ENCODE measurements at places on chromosomes 7 and 10.

DNA sequence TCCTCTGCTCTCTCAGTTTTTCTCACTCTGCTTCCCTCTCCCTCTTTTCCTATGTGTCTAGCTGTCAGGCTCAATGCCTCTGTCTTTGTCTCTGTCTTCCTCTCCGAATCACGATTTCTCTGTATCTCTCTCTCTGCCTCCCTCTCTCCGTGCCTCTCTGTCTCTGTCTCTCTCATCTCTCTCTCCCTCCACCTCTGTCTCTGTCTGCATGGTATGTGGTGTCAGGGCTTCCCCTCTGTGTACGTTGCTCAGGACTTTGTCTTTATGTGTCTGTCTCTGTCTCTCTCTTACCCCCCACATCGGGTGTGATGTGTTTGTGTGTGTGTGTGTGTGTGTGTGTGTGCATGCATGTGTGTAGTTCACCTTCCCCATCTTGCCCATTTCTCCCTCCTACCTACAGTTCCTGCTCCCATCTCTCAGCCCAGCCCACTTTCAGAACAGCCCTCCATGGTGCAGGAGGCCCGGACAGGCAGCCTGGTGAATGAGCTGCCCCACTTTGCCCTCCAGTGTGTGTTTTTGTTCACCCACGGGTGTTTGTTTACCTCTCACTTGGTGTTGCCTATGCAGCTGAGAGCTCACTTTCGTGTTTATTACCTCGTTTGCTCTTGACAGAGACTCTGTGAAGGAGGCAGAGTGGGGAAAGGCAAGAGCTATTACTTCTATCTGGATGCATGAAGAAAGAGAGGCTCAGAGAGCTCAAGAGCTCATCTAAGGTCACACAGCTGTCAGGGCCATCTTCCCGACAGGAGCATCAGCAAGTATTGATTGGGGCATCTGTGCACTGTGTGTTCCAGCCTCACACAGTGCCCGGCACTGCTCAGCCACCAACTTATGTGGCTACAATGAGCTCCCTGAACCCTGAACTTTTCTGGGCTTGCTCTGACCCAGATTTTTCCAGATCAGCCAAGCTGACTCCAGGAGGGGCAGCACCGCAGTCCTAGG lies 163.5 kb upstream of the ZMIZ1 start:
- no peak for DNase-seq

DNA sequence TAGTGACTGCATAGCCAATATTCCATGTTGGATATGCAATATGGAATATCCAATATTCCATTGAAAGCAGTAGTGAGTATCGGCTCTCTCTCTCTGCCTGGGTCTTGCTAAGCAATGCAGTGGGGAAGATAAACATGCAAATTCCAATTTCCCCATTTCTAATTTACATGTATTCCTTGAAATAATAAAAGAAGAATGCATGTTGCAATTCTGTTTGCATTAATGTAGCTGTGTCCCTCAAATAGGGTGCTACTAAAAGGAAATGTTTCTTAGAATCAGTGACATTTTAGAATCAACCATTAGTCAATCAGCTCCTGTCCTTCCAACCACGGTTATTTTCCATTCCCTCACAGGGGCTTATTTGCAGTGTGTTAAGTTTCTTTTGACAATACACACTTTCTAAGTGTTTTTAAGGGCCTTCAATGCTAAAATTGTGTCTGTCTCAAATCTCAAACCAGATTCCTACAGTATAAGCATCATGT lies 46.7 kb downstream of the AFAP1L2 start:
- no peak for DNase-seq

DNA sequence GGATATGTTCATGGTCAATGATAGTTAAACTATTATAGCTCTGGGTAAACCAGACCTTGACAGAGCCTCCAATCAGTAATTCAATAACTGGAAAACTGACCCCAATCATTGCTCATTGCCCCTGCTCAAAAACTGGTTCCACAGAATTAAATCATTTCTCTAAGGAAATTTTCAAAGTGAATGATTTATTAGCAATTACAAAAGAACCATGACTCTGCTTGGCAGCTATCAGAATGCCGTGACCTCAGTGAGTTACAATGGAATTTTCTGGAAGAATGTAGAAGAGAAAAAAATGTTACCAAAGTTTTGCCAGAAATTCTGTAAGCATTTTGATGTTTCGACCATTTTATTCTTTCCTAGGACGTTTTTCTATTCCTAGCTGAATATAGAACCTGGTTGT lies 106.8 kb upstream of the APBB1IP start:
- no peak for DNase-seq

DNA sequence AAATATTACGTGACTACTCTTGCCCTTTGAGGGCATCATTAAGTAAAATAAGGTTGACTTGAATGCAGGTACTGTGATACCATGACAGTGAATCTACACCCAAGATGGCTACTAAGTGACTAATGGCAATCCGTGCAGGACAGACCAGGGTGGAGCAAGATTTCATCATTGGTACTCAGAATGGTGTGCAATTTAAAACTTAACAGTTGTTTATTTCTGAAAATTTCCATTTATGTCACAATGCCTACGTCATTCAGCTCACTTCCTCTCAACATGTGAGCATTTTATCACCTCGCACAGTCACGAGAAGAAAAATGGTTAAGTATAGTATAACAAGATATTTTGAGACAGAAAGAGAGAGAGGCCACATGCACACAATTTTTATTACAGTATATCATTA lies 50.3 kb upstream of the MET start:
- no peak for DNase-seq

DNA sequence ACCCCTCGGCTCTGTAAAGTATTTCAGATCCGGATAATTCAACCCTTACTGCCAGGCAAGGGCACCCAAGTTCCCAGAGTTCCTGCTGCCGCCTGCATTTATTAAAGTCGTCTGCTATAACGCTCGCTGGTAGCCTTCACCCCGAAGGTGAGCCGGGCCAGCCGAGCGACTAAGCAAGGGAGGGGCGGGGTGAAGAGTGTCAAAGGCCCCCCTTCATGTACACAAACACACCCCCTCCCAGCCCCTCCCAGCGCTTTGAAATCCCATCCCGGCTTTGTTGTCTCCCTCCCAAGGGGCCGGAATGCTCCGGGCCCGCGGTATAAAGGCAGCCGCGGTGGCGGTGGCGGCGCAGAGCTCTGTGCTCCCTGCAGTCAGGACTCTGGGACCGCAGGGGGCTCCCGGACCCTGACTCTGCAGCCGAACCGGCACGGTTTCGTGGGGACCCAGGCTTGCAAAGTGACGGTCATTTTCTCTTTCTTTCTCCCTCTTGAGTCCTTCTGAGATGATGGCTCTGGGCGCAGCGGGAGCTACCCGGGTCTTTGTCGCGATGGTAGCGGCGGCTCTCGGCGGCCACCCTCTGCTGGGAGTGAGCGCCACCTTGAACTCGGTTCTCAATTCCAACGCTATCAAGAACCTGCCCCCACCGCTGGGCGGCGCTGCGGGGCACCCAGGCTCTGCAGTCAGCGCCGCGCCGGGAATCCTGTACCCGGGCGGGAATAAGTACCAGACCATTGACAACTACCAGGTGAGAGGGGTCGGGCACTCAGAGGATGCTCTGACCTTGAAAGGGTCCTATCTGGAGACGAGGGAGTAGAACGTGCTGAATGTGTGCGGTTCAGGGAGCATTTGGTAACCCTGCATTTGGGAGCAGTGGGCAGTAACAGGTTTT lies at the start of gene DKK1:
Gene DKK1, plus strand, starts transcription at position 349 of the 889 bp plus-strand sequence. Its CDS starts 154 bp downstream, at position 503.
- peak; percentile 25 for DNase-seq

- DNase-seq = no peak
Observed at GRCh38 chr7:18499407-18500177, 4.0 kb downstream of the HDAC9 start.

GRCh38 chr10:34812771-34813170 lies 2.3 kb downstream of the PARD3 start:
- DNase-seq = no peak

DNA sequence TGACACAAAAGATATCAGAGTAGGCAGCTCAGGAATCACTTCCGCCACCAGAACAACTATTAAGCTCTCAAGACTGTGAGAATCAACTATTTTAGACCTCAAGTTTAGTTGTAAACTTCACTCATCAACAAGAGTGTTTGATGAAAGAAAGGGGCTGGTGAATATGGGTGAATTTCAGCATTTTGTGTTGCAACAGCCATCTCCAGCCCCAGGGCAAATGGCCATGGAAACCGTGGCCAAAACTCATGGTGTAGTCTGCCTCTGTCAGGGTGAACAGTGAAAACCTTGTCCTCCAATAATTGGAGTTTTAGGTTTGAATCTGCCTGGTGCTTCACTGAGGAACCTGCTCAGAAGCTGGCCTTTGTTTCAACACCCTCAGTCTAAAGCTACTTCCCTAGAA lies 60.0 kb downstream of the POLR1F start:
- DNase-seq = peak; percentile 33

- DNase-seq = no peak
Observed at GRCh38 chr10:76353237-76353851, 921.9 kb downstream of the LRMDA start.

DNA sequence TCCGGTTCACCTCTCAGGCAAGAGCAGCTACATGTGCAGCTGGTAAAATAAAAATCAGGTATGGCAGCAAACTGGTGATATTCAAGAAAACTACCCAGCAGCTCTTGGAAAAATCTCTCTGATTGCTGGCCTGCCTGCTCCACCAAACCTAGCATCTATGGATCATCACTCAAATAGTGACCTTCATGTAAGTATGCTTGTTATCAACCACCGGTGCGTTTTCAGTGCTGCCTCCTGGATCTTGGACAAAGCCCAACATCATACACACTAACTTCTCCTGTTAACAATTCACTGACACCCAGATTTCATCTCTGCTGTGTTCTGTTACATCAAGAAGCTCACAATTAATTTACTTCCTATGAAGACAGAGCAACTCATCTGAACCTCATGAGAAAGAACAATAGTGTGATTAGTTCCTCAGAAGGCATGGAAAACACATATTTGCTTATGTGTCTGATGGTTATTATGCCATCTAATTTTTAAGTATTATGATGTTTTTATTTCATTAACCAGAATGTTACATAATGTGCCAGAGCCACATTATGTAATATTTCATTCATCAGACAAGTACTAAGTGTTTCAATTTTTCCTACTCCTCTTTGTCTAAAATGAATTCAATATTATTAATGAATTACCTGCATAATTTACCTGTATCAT lies 8.8 kb downstream of the CDK6 start:
- no peak for DNase-seq

- peak; percentile 62 for DNase-seq
Observed at GRCh38 chr10:329361-330099, 194.3 kb downstream of the ZMYND11 start.

DNA sequence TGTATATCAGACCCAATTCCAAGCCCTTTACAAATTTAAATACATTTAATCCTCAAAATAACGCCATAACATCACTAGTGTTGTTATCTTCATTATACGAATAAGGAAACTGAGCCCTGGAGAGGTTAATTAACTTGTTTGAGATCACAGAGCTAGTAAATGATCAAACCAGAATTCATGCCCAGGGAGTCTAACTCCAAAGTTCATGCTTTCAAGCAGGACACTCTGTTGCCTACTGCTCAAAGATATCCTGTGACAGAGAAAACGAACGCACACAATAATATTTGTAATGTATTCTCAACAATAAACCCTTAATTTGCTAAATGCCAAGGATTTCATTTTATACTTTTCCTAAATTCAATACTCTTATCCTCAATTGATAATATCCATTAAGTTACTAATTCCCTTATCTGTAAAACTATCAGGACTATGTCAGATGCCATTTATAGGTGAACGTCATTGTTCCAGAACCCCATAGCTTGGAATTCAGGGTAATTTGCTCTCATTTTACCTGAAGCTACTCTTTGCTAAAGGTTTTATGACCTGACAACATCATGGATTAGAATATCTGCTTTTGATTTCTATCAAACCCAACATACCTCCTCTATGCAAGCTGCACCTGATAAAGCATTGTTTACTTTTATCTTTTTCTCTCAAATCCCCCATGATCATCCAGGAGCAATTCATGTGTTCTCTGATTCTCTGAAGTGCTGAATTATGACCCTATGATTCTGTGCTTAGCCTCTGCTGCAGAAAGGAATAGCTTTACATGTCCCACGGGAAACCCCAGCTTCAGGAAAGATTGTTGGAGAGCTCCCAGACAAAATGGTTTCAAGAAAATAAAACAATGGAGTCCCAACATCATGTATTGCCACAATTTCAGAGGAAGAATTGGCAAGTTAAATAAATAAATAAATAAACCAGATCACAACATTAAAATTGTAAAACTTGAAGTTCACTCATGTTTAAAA lies 150.2 kb upstream of the CDK1 start:
- no peak for DNase-seq

- DNase-seq = no peak
Observed at GRCh38 chr10:121921238-121921931, 6.4 kb downstream of the ATE1 start.

- no peak for DNase-seq
Observed at GRCh38 chr10:29324220-29324841, 35.5 kb downstream of the LYZL1 start.

DNA sequence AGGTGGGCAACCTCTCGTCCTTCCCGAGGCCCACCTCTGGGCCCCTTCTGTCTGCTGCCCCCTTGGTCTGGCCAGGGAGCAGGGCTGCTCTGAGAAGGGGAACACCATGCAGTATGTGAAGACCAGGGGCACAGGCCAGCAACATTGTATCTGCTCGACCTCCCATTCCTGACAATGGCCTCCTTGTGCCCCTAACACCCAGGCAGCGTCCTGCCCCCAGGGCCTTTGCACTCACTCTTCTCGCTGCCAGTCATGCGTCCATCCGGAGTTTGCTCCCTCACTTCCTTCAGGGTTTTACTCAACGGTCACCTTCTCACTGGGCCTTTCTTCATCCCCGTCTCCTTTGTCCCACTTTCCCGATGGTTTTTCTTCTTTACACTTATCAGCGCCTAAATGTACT lies 232.9 kb upstream of the GRB10 start:
- no peak for DNase-seq

GRCh38 chr7:14834456-14834855 lies 68.1 kb downstream of the DGKB start:
- DNase-seq = no peak

DNA sequence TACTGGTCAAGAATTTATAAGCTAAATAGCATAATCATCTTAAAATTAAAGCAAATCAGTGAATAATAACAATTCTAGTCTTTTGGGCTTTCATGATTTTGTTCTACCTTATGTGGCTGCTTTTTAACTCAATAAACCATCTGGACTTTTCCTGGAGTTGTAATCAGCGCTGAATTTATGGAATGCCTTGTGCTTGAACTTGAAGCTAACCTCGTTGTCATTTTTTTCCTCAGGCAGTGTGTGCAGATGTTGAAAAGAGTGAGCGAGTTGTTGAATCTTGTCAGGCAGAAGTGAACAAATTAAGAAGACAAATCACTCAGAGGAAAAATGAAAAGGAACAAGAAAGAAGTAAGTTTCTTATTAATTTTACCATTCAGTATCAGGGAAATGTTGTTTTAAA lies 29.5 kb downstream of the ABRAXAS2 start:
- no peak for DNase-seq

All from COLO829 (cell line).